AG04450 (cell line): ENCODE measurements at places on chromosomes 2 and 18.

GRCh38 chr2:198137733-198138132, 333.3 kb downstream of the PLCL1 start:
- no peak for DNase-seq

DNA sequence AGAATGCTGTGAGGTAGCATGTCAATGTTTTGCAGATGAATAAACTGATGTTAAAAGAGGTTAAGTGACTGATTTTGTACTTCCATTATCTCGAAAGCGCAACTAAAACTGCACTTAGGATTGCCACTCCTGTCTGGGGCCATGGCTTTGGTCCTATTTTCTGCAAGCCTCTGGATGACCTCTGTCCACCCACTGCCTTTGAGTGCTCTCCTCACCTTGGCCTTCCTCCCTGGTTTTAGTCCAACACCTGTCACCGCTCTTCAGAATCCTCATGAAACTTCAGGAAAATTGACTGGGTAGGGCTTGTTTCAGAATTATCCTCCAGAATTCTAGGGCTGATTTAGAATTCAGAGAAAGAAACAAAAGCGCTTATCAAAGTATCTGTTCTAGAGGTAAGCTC, 51.1 kb upstream of the HNMT start:
- DNase-seq: no peak

GRCh38 chr2:159243529-159243928, 43.0 kb downstream of the WDSUB1 start:
- DNase-seq: no peak

DNA sequence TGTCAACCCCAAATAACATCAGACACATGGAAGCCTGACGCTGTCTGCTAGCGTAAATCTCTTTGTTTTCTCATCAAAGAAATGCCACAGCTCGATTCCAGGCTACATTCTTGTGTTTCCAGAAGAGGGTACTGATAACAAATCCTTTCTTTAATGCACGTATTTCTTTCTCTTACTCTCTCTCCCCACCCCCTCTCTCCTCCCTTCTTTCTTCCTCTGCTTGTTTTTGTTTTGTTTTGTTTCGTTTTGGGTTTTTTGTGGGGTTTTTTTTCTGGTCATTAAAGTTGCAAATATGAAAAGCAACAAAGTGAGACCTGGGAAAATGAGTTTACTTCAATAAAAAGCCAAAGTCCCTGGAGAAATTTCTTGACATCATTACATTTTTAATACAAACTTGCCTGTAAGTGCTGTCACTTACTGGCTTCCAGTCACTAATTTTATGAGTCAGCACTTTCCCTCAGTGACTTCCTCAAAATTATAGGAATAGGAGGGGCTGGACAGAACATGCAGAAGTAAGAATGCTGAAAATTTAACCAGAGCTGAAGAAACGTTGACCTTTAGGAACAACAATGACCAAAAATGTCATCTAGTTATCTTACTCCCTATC, 106.7 kb upstream of the NABP1 start:
- peak; percentile 30 for DNase-seq

GRCh38 chr18:46916551-46917107, 678 bp downstream of the PIAS2 start:
- DNase-seq: no peak

- DNase-seq: no peak
Observed at GRCh38 chr2:22198381-22199283, 1074.9 kb downstream of the TDRD15 start.
